RPMI7951 (cell line): ENCODE measurements at places on chromosomes 3 and 15. TPM values are rescaled to one million over a fixed set of nuclear protein-coding genes. Genes with fewer than 3 reads are reported as not detected.

Gene GNAT1
- not detected in 2 replicates for total RNA-seq

Gene LMAN1L
- not detected in 2 replicates for total RNA-seq

Gene P2RY1
- total RNA-seq, result 0.29 and 0.48 TPM in 2 replicates

Gene CD200R1
- total RNA-seq, result 0.48 TPM in 1 of 2 replicates, not detected in the other
